Activated CD4-positive, alpha-beta T cell treated with anti-CD3 and anti-CD28 coated beads, Interleukin-2, Interleukin-4, amounts not matched to agents 100 ng/mL and 50 ng/mL, durations not matched to agents 16 hours and 8 hours (primary cell): ENCODE measurements at places on chromosomes 16 and 17.

- no peak for DNase-seq
These were observed 107.4 kb downstream of the GAS7 start for GRCh38 chr17:10091046-10091445.

DNA sequence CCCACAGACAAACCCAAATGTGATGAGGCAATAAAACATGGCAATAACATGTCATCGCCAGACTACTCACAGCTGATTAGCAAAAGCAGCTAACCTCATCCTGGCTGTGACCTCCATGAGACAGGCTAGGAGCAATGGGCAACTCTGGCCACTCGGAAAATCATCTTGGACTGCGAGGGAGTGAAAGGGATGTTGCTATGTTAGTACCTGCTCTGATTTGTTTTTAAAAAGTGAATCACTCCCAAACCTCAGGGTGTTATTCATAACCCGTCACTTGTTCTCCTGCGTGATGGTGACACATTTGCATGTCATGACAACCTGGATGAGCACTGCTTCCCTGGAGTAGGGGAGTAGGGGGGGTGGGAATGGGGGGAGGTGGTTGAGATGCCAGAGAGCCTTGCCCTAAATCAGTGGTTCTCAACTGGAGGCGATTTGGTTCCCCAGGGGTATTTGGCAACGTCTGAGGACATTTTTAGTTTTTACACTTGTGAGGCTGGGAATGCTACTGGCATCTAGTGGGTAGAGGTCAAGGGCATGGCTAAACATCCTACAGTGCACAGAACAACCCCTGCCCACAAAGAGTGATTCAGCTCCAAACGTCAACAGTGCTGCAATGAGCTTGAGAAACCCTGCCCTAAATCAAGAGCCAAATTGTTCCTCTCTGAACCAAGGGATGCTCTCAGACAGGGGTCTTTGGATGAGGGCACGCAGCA lies 241.7 kb downstream of the SOX9 start:
- DNase-seq = no peak

DNA sequence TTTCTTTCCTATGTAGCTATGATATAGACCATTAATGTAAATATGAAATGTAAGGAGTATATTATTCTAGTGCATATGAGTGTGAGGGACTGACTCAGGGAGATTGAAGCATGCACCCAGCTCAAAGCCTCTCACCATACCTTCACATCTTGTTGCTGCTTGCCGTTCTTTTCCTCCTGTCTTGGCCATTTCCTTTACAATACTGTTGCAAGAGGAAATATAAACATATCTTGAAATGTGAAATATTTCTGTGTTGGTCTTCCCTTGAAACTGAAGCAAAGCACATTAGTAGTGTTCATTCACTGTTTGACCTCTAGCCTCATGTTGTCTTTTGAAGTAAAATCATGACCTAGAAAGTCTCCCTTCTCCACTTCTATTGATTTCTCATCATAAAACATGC lies 46.6 kb downstream of the PHKB start:
- DNase-seq = no peak

GRCh38 chr17:1512351-1512750 lies 4.1 kb downstream of the INPP5K start:
- no peak for DNase-seq

DNA sequence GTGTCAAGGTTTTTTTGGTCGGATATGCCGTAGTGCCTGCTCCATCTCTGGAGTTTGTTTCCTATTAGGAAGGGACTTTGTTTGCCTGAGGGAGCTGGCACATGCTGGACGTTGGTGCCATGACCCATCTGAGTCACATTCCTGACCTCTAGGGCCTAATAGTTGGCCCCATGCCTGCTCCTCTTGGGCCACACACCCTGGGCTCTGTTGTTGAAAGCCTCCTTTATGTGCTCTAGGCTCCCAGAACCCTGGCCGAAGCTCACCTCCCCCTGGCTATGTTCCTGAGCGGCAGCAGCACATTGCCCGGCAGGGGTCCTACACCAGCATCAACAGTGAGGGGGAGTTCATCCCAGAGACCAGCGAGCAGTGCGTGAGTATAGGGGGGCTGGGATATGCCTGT lies 18.4 kb downstream of the LIMD2 start:
- DNase-seq = no peak

DNA sequence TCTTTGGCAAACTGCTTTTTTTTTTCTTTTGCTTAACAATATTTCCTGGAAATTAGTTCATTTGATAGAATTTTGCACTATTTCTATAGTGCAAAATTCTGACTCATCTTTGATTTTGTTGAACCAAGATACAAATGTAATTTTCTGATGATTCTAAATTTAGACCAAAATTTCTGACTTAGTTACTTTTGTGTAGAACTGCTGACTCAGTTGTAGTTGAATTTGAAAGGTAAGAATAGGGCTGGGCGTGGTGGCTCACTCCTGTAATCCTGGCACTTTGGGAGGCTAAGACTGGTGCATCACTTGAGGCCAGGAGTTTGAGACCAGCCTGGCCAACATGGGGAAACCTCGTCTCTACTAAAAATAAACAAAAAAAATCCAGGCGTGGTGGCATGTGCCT lies 223.0 kb downstream of the BCAS3 start:
- DNase-seq = no peak

GRCh38 chr17:2710803-2711607 lies 559 bp downstream of the CLUH start:
- DNase-seq = no peak

DNA sequence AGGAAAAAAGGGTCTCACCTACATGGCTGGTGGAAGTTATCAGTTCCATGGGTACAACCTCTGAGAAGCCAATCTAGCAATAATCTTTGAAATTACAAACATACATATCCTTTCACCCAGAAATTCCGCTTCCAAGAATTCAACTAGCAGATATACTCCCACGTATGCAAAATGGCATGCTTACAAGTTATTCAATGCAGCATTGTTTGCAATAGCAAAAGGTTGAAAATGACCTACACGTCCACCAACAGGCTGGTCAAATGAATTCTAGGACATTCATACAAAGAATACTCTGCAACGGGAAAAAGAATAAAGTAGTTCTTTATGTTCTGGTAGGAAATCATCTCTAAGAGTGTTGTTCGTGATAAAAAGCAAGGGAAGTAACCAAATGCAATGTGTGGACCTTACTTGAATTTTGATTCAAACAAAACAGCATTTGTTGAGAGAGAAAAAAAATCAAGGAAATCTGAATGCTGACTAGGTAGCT lies 63.7 kb upstream of the NLK start:
- DNase-seq = no peak

DNA sequence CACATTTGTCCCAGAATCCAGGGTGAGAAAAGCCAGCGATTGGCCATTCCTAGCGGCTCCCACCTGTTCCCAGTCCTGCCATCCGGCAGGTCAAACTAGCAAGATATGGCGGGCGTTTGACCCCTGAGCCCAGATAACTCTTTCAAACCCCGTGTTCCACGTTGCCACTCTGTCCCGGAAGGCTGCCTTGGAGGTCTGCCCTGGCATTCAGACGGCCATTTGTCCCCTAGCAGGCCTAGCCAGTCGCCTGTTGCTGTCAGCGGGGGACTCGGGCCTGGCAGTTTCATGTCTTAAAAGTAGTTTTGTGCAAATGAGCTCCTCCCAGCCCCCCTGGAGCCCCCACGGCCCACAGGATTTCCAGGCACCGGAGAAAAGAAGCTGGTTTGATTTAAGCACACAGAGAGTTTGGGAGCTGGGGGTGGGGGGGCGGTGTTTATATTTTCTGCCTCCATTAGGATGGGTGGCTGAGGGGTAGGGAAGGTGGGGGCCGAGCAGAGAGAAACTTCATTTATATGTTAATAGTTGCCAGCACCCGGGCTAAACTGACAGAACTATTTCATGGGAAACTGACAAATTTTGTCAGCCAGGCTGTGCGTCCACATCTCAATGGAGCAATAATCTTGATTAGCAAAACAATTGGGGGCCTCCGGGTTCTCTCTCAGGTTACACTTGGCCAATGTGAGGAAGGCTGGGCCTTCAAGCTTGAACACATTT lies 240.9 kb upstream of the SALL1 start:
- DNase-seq = no peak

- DNase-seq = peak; percentile 87
These were observed at the start of gene SEPTIN1 for GRCh38 chr16:30382111-30382881. Gene SEPTIN1, minus strand, starts transcription at chr16:30382561. Its CDS starts 19 bp downstream, at chr16:30382542.

DNA sequence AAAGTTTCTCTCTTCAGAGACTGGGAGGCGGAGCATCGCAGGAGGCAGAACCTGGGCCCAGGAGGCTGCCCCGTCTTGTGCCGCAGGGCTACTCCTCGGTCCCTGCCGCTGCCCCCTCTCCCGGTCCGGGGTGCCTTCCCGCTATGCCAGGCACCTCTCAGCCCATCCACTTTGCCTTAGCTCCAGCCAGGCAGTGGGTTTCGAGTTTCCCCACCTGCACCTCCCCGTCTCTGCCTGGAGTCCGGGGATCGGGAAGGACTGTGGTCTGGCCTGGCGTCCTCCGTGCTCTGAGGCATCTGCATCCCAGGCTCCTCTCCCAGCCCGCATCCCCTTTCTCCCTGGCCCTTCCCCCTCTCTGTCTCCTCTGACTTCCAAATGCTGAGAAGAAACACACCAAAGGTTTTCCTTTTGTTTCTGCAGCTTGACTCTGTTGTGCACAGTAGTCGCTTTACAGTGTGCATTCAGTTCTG lies 26.8 kb upstream of the PIK3R6 start:
- DNase-seq = no peak

- DNase-seq = peak; percentile 94
These were observed 1.2 kb upstream of the METTL26 start for GRCh38 chr16:637081-638018.

- DNase-seq = no peak
These were observed 29.7 kb downstream of the TPSG1 start for GRCh38 chr16:1195393-1195666.

GRCh38 chr16:16073001-16073545 lies 123.7 kb downstream of the ABCC1 start:
- DNase-seq = no peak

DNA sequence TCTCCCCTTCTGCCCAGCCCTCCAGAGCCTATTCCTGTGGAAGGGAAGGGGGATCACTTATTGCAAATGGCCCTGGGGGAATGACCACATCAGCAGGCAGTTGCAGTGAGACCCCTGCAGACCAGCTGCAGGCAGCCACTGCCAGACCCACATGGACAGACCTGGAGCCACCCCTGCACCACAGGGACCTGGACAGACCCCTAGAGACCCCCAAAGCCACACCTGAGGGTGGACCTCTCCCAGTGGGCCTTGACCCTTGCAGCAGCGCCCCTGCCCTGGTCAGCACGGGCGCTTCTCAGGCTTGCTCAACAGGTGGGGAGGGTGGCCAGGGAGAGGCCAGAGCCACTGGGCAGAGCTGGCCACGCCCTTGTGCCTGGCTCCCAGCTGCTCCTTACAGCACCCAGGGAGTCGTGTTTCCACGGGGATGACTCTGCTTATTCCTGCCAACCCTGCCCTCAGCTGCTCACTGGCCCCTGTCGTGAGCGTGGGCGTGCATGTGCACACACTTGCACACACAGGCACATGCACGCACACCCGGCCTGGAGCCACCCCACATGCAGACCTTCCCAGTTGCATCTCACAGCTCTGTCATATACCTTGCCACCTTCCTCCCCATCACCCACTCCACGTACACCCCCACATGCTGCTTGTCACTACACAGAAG lies 1.3 kb upstream of the SCN4A start:
- DNase-seq = no peak

DNA sequence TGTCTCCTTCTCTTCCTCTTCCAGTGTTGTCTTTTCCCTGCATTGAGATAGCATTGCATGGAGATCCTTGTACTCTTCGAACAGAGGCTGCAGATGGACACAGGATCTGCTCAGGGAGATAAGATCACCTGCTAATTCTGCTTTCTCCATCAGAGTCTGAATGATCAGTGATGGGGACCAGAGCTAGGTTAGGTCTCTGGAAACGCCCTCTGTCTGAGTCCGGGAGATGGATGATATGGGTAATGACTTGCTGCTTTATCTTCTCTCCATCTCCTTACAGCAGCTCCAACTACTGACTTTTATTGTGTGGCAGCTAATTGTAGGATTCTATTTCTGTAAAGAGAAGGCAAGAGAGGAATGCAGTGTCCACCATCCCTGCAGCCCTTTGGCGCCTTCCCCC lies 435.6 kb downstream of the WWOX start:
- DNase-seq = no peak

- no peak for DNase-seq
These were observed 62.0 kb downstream of the SLC39A11 start for GRCh38 chr17:73030501-73030921.

GRCh38 chr17:48757524-48757961 lies 29.0 kb upstream of the HOXB13 start:
- DNase-seq = no peak

- no peak for DNase-seq
These were observed 17.9 kb upstream of the TANGO6 start for GRCh38 chr16:68825427-68825826.

DNA sequence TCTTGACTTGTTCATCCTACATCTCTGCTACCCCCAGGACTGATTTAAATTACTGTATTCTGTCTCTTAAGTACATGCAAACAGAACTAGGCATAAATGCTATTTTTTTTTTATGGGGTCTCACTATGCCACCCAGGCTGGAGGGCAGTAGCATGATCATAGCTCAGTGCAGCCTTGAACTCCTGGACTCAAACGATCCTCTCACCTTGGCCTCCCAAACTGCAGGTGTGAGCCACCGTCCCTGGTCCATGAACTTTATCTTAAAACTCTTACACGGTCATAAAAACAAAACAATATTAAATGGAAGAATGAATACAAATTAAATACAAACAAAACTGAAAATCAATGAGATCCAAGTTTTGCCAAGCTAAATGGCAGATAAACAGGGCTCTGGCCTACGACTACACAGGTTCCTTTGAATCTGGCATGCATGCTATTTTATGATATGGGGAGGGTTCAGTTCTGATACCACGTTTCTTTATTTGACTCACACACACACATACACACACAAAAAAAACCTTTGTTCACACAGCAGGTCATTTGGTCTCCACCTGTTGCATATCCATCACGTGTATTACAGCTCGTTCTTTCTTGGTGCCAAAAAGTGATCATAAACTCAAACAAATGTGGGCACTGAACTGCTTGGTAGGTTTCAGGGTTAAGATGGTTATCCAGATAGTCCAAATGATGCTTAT lies 1.1 kb upstream of the PKD1L3 start:
- DNase-seq = no peak

DNA sequence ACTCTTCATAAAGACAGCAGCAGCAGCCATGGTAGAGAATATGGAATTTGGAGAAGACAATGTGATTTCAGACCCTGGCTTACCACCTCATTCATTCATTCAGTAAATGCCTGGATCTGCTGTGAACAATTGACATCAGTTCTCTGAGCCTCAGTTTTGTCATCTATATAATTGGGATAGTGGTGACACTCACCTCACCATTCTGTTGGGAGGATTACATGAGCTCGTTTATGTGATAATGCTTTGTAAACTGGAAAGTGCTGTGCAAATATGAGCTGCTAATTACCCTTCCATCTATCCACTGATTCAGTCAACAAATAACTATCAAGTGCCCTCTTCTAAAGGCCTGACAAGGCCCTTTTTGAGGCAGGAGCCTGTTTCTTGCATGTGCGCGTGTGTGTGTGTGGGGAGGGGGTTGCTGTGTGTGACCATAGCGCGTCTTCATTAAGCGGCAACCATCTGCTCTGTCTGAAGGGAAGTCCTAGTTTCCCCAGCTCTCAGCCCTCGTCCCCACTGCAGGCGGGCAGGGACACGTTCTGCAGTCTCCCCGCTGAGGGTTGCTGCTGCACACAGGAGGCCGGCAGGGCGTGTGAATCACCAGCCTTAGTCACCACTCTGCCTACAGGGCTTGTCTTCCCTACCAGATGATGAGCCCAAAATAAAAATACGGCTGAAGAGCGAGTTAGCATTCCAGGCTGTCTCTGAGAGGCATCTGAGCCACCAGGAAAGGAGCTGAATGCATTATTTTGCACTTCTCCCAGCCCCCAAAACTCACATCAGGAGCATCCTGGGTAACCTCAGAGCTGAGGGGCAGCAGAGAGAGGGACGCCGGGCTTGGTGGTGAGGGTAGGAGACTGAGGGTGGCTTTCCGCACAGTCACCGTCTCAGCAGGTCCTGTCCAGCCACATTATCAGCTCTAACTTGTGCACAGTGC lies 19.9 kb downstream of the ARL4D start:
- no peak for DNase-seq
